COLO829 (cell line): ENCODE measurements at places on chromosomes 2 and 18.

DNA sequence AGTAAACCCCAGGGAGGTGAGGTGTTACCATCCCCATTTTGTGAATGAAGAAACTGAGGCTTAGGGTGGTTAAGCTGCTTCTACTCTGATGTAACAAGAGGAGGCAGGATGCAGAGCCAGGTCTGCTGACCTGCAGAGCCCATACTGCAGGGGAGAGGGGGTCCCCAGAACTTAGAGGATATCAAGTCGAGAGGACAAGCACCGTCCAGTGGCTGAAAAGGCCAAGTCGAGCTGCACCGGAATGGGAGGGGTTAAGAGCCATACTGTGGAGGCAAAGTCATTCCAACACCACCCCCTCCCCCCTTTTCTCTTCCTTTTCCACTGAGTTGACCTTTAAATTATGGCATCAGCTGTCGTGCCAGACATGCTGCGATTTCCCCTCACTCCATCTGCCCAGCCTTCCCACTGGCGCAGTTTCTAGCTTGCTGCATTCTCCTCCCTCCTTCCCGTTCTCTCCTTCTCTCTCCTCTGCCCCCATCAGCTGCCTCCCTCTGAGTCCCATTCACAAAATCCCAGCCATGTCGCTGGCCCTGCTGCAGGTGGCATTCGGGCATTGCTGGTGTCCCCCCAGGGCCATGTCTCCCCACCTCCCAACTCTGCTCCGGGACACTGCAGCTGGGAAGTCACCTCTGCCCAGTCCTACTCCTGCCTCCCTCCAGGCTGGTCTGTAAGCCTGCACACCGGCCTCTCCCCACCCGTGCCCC is 346.9 kb downstream of the DYSF start:
- no peak for DNase-seq

DNA sequence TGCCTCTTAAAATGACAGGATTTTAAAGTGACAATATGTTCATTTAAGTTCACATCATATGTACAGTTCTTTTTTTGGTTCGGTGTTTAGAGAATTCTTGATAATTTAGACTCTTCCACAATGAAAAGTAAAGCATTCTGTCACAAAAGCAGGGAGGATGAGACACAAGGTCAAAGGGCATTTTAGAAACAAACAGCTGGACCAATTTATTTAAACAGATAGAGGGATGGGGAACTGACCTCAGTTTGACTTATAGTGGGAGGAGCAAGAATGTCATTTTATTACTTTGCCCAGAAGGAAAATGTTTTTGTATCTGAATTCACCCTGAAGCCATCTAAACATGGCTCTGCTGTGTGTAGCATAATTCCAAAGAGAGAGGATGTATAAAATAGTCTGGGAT is 128.5 kb downstream of the MEIS1 start:
- no peak for DNase-seq

GRCh38 chr2:236289766-236290462 is 25.7 kb upstream of the ASB18 start:
- no peak for DNase-seq

DNA sequence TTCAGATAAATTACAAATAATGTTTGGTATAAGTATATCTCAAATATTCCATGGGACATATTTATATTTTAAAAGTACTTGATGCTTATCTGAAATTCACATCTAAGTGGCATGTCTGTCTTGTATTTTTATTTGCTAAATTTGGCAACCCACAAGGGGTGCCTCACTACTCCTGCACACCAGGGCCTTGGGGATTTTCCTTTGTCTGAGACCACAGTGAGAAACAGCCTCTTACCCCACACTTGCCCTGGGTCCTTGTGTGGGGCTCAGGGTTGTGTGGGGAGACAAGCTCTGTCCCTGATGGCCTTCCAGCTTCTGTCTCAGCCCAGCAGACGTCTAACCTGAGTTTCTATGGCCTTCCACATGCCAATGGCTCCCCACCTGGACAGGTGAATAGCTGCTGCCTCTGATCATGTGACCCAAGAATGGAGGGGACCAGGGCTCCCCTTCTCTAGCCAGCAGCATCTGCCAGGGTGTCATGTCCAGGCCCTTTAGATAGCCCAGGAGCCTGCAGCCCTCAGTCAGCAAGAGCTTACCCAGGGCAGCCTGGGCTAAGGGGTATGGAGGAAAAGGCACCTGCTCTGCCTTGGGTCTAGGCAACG is 49.5 kb upstream of the MRPL33 start:
- no peak for DNase-seq

DNA sequence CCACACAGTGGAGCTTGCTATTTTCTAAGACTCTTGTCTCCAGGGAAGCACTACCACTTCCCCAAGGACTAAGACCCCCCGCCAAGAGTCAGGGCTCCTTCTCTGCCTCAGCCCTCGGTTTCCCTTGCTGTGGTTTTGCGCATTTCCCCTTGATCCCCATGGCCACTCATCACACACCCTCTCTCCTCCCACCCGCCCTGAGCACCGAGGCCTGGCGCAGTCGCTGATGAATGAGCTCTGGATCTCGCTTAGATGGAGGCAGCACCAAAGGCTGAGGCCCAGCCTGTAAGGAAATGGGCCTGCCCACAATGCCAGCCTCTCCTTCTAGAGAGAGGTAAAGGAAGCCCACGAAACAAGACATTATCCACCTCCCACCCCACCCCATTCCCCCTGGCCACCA is 96.9 kb downstream of the TNS1 start:
- DNase-seq = no peak

DNA sequence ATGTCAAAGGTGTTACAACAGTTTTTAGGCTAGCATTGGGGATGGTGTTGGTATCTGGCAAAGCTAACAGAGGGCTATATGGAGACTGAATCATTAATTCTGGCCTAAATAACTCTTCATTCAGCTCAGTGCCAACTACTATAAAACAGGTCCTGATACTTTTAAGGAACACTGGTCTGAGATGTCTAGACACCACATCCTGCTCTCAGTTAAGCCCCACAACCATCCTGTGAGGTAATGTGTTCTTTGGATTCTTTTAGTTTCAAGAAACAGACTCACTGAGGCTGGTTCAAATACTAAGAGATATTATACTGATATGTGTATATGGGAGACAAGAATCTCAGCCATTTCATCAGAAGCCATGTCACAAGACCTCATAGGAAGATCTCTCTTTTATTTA is 14.2 kb upstream of the HK2 start:
- DNase-seq = no peak

DNA sequence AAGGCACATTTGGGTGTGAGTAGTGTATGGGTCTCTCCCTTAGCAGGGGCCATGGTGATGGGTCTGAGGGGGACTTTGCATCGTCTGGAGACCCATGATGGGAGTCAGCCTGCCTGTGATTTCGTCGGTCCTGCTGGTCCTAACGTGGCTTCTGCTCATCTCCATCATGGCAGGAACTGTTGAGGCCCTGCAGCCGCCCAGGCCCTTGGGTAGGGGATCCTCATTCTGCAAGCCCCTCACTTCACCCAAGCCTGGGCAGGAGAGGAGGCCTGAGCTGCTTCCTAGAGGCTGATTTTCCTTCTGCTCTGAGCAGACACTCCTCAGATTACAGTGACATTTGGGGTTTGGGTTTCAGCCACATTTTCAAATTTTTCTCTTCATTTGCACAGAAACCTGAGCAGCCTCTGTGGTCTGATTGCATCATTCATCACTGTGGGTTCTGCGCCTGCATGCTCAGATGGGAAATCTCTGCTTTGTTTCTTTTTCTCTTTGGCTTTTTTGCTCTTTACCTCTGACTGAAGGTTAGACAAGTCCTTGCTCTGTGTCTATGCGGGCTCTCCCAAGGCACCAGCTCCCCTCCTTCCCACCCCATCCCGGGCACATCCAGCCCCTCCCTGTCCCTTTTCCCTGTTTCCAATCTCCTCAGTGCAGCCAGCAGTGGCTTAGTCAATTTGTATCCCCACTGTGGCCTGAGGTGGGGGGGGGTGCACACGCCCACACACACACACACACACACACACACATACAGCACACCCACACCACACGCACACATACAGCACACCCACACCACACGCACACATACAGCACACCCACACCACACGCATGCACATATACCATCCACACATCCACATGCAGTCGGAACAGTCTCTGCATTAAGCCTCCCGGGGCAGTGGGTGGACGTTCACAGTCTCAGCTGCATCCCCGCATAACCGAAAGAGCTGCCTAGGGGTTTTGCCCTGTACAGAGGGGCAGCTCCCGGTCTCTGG is 305.4 kb upstream of the HS6ST1 start:
- no peak for DNase-seq

DNA sequence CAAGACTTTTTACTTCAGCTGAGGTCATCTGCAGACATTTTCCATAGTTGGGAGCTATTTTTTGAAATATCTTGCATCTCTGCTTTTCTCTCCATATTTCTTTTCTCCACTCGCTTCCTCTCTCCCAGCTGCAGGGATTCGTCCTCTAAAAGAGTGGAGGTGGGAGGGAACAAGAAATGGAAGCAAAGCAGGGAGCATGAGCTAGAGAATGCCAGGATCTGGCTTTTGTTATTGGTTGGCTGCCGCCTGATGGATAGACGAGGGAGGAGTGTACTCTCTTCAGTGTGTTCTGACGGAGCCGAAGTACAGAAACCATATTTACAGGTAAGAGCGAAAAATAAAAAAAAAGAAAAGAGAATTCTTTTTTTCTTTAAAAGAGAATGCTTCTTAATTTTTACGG is at the start of gene CSRNP3:
Gene CSRNP3 (plus strand): TSS at position 282 of the 400 bp plus-strand sequence. CDS start 125,368 bp downstream, outside the sequence.
- DNase-seq = no peak

DNA sequence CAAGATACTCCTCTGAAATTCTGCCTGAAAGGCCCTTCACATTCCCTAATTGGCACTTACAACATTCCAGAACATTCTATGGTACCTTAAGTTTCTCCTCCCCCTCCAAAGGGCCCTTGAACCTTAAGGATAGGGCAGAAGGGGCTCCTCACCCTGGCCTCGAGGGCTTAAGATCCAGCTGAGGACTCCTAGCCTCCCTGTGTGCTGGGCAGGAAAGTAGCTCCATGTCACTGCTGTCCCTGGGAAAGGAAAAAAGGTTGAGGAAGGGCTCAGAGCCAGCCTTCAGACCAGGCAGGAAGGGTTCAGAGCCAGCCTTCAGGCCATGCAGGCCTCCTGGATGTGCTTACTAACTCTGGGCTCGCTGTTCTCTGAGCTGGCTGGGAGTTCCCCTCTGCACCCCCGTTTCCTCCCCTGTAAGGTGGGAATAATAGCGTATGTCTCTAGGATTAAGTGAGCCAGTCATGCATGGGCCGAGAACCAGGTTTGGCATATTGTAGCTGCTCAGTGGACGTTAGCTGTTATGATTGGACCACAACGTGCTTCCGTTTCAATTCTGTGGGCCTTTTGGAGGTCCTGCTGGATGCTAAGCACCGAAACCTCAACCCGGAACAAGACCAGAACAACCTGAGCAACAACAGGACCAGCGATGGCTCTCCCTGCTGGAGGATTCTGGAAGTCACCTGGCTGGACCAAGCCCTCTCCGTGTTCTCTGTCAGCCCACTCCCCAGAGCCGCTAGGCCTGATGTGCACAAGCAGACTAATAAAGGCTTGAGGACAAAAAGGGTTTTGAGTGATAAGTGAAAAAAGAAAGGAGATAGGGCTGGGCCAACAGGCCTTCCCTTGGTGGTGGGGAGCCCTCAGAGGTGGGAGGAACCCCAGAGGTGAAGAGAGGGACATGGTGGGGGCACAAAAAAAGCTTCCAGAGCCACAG is 1.0 kb upstream of the B3GNT7 start:
- no peak for DNase-seq

- peak; percentile 11 for DNase-seq
Measured at GRCh38 chr2:132448771-132449170, 32.2 kb downstream of the GPR39 start.

GRCh38 chr18:55351980-55352714 is 235.8 kb downstream of the TCF4 start:
- DNase-seq = peak; percentile 45

DNA sequence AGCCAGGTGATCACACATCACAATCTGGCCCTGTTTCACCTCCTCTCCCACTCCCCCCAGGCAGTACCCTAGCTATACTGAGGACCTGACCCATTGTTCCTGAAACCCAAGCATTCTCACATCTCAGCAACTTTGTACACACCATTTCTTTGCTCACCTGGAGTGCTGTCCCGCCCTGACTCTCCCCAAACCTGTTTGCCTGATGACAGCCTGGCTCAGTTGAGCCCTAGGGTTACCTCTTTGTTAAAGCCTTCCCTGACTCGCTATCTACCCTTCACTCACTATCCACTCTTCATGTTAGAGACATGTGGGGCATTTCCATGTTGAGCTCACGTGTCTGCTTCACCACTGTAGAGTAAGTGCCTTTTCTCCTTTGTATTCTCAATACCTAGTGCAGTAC is 49.1 kb downstream of the GREB1L start:
- no peak for DNase-seq

DNA sequence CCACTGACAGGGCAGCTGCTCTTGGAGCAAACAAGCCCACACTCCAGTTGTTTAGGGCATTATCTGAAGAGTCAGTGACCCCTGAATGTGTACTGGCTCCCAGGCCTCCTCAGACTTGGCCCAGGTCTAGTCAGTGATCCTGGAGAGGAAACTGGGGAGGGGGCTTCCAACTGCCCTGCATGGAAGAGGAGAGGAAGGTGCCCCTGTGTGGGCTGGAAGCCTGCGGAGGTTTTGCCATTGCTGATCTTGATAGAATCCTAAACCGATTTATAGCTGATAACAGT is 197.4 kb downstream of the MGAT5 start:
- no peak for DNase-seq

GRCh38 chr2:72442270-72442669 is 294.6 kb upstream of the CYP26B1 start:
- DNase-seq = no peak
